ENCODE measurements at places on chromosomes 12 and 14. TPM values are rescaled to one million over a fixed set of nuclear protein-coding genes. Genes with fewer than 3 reads are reported as not detected.

- no peak for DNase-seq
Measured at GRCh38 chr12:24133384-24133783, 183.9 kb upstream of the SOX5 start.

PAPLN gene
- 0.86 TPM for total RNA-seq

DNA sequence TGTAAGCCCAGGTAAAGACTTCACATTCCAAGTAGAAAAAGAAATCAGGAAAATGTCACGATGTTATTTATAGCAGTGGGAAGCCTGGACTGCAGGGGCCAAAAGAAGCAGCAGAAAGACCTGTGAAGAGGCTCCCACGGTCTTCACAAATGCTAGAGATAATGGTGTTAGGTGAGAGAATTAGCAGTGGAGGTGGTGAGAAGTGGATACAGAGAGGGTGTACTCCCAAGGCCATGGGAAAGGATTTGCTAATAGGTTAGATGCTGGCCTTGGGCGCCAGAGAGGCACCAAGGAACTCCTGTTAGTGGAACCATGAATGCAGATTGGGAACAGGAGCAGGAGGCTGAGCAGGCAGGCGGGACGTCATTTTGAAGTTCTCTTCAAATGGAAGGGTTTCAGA is 386.1 kb downstream of the C12orf75 start:
- DNase-seq = no peak

DNA sequence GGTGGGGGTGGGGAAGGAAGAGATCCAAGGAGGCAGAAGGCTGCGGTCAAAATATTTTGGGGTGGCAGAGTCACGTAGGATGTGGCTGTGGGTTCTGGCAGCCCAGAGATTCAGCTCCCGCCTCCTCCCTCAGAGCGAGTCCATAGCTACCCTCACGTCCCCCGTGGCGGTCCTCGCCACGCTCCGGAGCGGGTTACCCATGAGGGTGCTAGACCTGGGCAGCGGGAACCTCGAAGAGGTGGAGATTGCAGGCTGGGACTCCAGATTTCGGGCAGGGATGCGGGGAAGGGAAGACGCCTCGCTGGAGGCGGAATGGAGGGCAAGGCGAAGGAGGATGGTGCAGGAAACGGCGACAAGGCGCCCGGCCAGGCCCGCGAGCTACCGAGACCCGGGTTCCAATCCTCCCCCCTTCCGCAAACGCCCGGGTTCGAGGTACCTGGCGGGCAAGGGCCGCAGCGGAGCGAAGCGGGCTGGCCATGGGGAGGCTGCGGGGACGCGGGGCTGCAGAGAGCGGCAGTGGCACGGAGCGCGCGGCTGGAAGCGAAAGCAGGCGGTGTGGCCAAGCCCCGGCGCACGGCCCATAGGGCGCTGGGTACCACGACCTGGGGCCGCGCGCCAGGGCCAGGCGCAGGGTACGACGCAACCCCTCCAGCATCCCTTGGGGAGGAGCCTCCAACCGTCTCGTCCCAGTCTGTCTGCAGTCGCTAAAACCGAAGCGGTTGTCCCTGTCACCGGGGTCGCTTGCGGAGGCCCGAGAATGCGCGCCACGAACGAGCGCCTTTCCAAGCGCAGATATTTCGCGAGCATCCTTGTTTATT is 46.2 kb downstream of the BCAT1 start:
- DNase-seq = no peak

- DNase-seq = no peak
Measured at GRCh38 chr14:81285245-81285644, 64.5 kb upstream of the GTF2A1 start.

DNA sequence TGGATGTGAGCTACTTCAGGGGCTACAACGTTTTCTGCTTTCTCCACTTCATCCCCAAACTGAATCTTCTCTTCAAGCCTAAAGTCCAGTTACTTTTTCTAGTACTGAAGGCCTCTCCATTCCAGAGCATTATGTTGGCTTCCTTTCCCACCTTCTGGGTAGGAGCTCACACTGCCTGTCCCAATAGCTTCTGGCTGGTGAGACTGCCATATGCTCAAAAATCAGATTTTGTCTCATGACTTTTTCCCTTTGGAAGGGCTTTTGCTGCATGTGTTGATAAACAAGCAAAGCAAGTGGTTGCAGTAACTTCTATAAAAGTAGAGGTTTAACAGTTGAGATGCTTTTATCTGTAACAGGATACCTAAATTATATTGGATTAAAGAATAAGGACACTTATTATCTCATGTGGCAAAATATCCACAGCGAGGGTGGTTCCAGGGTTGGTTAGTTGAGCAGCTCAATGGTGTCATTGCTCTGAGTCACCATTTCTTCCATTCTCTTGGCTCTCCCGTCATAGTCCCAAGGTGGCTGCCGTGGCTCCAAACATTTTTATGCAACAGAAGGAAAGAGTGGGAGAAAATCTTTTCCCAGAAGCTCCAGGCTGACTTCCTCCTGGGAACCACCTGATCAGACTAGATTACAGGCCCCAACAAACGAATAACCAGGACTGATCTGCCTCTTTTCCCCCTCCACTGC is 15.1 kb upstream of the PPFIBP1 start:
- DNase-seq = no peak

PLEKHG7 gene
- 0.15 TPM for total RNA-seq

PRMT5 gene
- total RNA-seq = 26.1 TPM

RASAL1 gene
- not detected for total RNA-seq

KLHL33 gene
- not detected for total RNA-seq

FAM181A gene
- not detected for total RNA-seq

VDR gene
- total RNA-seq = 0.19 TPM

TARBP2 gene
- 15.1 TPM for total RNA-seq

RFX4 gene
- not detected for total RNA-seq

DNA sequence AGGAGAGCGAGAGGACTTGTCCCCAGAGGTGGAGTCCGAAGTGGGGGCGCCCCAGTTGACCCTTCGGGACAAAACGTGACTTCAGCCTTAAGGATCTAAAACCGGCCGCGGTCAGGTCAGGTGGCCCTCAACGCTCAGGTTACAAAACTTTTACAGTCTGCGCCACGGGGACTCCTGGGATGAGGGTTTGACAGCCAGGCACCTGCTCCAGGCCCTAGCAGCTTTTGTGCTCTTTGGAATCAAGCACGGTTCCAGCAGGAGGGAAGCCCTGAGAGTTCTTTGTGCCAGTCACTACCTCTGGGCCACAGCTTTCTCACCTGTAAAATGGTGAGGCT is 337 bp downstream of the ZC2HC1C start:
- no peak for DNase-seq

DNA sequence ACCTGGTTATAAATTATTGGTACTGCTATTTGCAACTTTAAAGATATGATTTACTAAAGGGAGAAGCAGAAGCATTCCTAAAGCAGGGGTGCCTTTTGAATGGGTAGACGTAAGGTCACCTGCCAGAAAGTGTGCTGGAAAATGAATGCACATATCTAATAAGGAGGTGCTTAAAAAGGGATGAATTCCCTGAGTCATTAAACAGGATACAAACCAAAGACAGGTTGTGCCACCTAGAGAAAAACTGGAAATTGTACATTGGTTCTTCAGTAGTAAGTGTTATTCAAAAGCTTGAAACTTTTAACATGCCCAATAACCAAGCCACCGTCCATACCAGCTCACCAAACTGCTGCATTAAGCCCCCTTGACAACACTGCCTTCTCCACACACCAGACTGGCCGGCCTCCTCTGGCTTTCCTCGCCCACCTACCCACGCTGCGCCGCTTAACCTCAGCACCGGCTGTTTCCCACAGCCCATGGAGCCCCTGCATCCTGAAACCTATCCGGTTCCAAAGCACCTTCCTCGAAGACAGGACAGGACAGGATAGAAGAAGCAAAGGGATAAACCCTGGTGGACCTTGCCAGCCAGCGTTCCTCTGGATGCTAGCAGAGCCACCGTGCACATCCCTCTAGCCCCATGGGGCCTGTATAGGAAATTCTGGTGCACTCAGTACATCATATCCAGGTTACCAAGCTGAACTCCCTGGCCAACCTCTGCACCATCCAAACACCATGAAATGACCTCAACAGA is 201.5 kb upstream of the CAND1 start:
- DNase-seq = no peak

SLCO1B1 gene
- total RNA-seq = 209 TPM

- DNase-seq = no peak
Measured at GRCh38 chr12:14771651-14772137, 31.6 kb downstream of the WBP11 start.

RFLNA gene
- not detected for total RNA-seq

- DNase-seq = no peak
Measured at GRCh38 chr12:103779410-103780092, 61.5 kb downstream of the NT5DC3 start.

- DNase-seq = no peak
Measured at GRCh38 chr12:65232476-65233077, 45.9 kb upstream of the MSRB3 start.

GRCh38 chr12:14264778-14265177 is 100.7 kb upstream of the ATF7IP start:
- DNase-seq = no peak

DNA sequence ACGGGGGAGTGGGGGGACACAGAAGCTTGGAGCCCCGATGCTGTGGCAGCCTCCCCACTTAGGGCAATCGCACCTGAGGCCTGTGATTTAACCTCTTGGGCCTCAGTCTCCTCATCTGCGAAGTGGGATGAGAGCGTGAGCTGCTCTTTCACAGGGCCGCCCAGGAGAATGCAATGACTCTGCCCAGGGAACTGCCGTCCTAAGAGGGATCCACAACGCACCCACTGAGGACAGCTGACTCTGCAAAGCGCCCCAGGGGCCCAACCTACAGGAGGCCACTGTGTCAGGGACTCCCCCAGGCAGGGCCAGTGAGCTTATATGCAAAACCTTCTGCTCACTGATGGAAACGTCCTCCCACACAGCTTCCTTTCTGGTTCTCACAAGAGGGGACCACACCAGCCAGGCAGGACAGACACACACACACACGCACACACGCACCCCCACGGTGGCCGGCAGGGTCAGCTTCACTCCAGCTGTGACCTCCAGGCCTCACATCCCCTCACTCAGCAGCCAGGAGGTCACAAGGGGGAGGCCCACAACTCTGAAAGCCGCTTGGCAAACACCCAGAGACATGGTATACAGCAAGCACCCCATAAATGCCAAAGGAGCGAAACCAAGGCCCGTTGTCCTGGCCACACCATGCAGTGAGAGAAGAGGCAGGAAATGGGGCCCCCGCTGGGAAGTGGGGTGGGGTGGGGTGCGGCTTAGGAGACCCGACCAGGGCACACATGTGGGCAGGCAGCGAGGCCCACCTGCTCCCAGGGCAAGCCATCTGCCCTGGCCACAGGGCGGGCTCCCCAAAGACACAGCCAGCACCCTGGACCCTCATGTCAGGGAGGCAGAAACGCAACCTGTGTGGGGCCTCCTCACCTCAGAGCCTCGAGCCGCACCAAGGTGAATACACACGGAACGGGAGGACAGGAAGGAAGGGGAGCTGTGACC is 73.3 kb downstream of the NCOR2 start:
- no peak for DNase-seq

DNA sequence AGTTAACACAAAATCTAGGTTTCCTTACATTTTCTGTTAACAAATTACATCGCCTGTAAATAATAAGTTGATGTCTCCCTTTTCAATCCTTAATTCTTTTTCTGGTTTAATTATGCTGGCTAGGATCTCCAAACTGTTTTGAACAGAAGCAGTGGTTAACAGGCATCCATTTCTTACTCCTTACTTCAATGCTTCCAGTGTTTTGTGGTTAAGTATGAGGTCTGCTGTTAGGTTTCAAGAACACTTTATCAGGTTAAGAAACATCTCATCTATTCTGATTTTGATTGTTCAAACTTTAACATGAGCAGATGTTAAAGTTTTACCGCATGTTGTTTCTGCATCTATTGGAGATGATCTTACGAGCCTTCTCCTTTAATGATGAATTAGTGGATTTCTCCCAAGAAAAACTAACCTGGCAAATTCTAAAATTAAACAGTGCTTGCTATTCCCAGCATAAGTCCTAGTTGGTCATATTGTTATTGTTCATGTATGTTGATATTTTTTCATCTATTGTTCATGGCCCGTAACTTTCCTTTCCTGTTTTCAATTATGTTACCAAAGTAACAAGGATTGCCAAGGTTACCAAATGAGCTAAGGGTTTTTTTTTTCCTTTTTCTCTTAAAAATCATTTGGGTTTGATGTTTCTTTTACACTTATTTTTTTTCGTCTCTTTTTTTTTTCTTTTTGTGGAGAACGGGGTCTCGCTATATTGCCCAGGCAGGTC is 33.4 kb downstream of the POLE start:
- no peak for DNase-seq

GRCh38 chr14:77041881-77042545 is 13.5 kb upstream of the IRF2BPL start:
- DNase-seq = no peak

ISCA2 gene
- total RNA-seq = 10.7 TPM

DNA sequence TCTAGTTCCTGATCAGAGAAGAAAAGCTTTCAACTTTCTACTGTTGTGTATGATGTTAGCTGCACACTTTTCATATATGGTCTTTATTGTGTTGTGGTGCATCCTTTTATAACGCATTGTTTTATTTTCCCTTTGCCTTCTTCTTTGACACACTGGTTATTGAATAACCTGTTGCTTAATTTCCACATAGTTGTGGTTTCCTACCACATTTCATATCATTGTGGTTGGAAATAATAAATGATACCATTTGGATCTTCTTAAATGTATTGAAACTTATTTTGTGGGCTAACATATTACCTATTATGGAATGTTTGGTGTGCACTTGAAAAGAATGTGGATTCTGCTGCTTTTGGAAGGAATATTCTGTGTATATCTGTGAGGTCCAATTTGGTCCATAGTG is 64.9 kb downstream of the GPHN start:
- DNase-seq = no peak

- peak; percentile 64 for DNase-seq
Measured at GRCh38 chr12:6959058-6959804, 8.1 kb downstream of the PTPN6 start.

DNA sequence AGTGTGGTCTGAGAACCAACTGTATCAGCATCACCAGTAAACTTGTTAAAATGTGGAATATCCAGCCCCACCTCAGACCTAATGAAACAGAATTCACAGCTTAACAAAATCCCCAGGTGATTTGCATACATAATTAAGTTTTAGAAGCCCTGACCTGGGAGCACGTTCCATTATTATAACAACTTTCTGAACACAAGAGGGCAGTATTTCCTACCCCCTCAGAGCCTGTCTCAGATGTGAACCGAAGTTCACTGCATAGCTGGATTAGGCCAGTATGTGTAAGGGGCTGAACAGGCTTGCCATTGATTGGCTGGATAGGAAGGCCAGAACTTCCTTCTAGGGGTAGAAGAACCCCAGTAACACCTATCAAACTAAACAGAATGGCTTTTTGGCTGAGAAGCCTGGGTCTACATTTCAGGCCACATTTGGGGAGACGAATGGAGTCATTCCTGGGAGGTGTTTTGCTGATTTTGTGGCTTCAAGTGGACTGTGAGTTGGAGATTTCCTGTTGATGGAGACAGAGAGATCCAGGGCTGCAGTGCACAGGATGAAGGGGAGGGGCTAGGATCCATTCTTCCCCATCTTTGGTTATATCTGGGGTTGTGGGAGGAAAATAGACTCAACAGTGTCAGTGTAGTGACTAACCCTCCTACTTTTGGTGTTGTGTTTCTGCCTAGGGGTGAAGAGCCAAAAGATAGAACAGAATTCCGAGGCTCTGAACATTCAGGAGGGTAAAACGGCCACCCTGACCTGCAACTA is 94.7 kb upstream of the OR4E1 start:
- DNase-seq = no peak

GRCh38 chr12:132852496-132852895 is 23.8 kb upstream of the GOLGA3 start:
- no peak for DNase-seq

GRCh38 chr12:72865921-72866320 is 593.8 kb downstream of the TRHDE start:
- no peak for DNase-seq

STYK1 gene
- not detected for total RNA-seq

KLRD1 gene
- 0.79 TPM for total RNA-seq

- DNase-seq = no peak
Measured at GRCh38 chr14:51335961-51336723, 96.1 kb downstream of the TMX1 start.

All from right lobe of liver (tissue), 6 donors.